ENCODE measurements at places on chromosomes 7 and 10.

- no peak for DNase-seq
These were observed 2.4 kb downstream of the AMPH start for GRCh38 chr7:38628630-38629385.

GRCh38 chr10:4088354-4089066 is 303.5 kb upstream of the KLF6 start:
- DNase-seq = no peak

DNA sequence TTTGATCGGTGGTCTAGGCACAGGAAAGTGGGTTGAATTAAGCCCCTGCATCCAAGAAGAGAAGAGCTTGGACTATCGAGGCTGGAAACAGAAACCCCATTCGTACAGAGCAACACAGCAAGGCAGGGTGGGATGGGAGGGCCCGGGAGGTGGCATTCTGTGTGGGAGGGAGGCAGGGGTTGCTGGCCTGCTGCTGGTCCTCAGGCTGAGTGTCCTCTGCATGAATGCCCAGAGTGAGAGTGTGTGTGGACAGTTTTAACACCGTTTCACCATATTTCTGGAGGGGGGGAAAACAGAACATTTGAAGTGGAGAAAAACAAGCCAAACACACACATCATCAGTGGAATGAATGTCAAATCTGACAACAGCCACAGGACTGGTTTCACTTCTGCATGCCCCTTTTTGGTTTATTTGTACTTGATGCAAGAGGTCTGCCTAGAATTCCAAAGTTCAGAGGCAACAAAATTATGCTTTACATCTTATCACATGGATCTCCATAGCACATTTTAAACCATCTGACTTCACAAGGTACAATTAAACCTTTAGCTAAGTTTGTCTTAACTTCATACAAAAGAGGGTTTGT is 11.1 kb upstream of the ENO4 start:
- no peak for DNase-seq

GRCh38 chr10:71124921-71125748 is 87.2 kb upstream of the UNC5B start:
- no peak for DNase-seq

DNA sequence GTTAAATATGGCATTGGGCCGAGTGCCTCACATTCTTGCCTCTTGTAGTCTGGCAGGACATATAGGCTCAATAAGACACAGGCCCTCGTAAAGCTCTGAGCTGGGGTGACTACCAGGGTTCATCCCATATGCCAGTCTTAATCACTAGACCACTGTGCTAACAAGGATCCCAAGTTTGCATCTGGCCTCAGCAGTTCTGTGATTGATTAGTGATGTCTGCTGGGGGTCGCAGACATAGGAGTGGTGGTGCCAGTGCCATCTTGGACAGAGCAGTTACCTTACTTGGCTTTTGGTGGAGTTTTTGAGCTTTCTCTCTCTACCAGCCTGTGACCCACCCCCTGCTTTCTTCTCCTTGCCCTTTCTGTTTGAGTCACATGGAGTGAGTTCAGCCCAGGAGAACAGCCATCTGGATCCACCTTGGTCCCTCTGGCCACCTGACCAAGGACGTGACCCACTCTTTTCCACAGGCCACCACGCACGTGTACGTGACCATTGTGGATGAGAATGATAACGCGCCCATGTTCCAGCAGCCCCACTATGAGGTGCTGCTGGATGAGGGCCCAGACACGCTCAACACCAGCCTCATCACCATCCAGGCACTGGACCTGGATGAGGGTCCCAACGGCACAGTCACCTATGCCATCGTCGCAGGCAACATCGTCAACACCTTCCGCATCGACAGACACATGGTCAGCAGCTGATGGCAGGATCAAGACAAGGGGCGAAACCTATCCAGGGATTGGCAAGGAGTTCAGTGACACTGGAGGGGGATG is 4.1 kb upstream of the VSIR start:
- DNase-seq = no peak

Measured in stimulated activated CD8-positive, alpha-beta memory T cell treated with anti-CD3 and anti-CD28 coated beads, Interleukin-2, amount 100 ng/mL, for 48 hours (primary cell).